ENCODE measurements at places on chromosomes 5 and 9.

GRCh38 chr9:107685901-107686300 is 196.3 kb upstream of the KLF4 start:
- no peak for DNase-seq

GRCh38 chr5:98111686-98112085 is 661.8 kb upstream of the RGMB start:
- DNase-seq, result no peak

DNA sequence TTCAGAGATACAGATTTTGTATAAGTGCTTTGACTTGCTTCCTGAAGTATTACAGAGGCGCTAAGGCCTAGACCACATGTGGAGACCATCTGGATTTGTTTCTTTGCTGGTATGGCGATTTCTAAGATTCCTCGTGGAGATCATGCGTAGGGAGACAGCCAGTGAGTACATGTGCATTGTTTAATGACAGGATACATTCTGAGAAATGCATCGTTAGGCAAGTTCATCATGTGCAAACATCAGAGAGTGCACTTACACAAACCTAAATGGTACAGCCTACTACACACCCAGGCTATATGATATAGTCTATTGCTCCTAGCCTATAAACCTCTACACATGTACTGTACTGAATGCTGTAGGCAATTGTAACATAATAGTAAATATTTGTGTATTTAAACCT is 16.5 kb upstream of the CEP120 start:
- DNase-seq, result no peak

DNA sequence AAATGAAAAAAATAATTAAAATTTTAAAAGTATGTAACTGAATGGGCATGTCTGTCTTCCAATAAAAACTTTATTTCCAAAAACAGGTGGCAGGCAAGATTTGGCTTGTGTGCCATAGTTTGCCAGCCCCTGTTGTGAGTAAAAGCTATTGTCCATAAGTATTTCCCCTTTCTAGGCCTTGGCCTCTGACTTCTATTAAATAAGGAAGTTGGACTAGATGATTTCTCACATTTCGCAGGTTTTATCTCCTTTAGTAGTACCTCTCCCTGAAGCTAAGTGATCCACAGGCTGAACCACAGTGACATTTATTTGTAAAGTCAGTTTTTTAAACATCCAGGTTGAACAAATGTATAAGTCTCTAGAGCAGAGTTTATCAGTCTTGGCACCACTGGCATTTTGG is 41.3 kb downstream of the RECK start:
- no peak for DNase-seq

GRCh38 chr9:129853614-129854013 is 18.4 kb downstream of the USP20 start:
- no peak for DNase-seq

GRCh38 chr5:112492291-112492690 is 73.2 kb upstream of the EPB41L4A start:
- no peak for DNase-seq

GRCh38 chr5:11037941-11038340 is 276.9 kb upstream of the DAP start:
- no peak for DNase-seq

DNA sequence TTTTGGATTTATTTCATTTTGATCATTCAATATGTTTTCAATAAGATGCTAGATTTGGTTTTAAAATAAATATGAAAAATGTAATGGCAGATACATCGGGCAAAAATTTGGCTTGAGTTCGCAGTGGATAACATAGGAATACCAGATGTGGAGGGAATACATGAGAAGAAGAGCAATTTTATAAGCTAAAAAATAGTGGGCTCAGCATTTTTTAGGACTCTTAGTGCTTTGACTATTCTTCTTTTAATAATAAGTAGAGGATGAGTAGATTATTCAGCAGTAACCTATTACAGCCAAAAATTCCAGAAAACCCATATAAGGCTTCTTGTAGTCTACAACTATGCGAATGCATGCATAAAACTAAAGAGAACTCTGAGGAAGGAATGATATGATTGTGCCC is 22.8 kb upstream of the GHR start:
- DNase-seq, result no peak

DNA sequence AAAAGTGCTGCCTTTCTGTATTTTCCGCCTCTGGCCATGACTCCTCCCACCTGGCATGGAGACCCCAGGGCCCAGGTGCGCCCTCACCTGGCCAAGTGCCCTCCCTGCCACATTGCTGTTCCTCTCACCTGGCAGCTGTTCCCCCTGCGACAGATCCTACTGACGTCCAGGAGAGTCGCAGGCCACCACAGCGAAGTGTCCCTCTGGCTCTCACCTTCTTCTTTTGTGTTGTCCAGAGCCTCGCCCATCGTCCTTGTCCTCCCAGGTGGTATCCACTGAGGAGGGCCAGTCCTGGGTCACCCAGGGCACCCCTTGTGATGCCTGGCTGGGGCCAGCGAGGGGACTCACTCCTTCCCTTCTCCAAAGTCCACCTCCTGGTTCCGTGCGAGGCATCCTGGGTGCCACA is 2.6 kb downstream of the NKD2 start:
- DNase-seq, result no peak

- no peak for DNase-seq
These were observed 339.7 kb downstream of the TMEM232 start for GRCh38 chr5:110386782-110387181.

DNA sequence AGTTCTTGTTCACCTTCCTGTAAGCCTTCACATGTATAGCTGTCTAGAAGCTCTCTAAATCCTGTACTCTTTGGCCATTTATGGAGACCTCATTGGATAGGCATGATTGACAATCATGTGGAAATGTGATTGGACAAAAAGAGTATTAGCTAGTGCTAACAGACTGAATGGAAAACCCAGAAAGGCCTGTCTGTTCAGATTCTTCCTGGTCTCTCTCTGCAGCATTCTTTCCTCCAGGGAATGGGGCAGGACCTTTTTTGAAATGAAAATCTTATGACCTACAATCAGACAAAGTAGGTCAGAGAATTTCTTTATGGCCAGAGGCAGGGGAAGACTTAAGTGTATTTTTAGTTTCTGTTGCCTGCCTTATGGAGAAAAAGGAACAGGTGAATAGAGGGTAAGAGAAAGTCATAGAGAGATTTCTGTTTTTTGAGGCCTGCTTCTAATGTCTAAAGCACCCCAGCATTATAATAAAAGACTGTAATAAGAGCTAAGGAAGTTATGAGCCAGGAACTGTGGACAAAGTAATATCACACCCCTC is 152.4 kb upstream of the CCDC152 start:
- no peak for DNase-seq

DNA sequence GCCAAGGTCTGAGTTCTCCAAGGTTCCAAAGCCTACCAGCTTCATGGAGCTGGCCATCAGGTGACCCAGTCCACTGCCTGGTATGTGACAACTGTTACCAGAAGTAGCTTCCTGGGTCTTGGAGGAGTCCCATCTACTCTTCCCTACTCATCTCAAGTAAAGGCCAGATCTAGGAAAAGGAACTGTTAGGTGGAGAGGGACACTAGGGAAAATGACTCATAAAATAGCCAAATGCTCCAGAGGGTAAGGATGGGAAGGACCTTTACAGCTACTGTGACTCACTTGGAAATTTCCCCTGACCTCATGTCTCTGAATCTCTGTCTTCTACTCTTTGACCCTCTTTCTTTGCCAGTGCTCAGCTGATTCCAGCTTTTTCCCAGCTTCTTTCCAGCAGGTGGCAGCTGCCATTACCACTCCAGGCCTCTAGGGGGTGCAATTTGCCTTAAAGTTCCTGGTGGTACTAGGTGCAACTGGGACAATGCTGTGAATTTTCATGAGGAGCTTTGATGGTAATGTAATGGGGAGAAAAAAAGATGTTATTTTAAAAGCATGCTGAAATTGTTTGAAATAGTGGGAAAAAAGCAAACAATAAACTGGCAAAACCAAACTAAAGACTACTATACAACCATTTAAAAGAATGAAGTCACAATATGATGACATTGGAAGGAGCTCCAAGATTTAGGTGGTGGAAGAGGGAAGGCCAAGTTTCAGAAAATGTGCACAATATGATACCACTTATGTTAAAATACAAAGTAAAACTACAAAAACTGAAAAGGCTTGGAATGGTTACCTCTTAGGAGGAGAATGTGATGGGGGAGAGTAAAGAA is 27.1 kb upstream of the MYORG start:
- peak; percentile 32 for DNase-seq

DNA sequence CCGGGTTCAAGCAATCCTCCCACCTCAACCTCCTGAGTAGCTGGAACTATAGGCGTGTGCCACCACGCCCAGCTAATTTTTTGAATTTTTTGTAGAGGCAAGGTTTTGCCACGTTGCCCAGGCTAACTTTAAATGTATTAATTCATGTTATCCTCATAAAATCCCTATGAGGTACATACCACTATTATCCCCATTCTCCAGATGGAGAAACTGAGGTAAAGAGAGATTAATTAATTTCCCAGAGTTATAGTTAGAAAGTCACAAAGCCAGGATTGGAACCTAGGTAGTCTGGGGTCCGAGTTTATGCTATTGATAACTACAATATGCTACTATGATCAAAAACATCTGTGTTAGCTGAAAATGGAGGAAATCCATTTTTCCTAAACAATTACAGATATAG is 31.9 kb upstream of the GOLPH3 start:
- DNase-seq, result no peak

GRCh38 chr9:21569721-21570120 is 87.6 kb upstream of the IFNE start:
- no peak for DNase-seq

DNA sequence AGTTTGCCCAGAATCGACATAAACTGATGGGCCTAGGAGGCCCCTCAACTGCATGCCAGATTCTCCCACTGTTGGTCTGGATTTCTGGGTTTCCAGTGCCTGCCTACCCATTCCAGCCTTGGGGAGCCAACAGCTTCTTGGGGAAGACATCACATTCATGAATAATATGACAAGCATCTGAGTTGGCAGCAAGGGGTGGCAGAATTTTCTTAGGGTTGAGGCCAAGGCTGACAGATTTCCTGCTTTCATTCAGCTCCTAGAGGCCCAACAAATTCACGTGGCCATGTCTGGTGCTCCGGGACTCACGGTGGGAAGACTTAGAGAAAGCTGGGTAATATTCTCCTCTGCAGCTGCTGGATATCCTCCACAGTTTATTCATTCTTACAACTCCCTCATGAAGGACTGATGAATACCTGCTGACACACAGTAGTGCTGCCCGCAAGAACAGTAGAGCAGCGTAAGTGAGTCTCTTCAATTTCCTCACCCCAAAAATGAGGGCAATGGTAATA is 305.0 kb upstream of the TNC start:
- DNase-seq, result no peak

Data from stimulated activated CD4-positive, alpha-beta T cell treated with anti-CD3 and anti-CD28 coated beads, Interleukin-1b, Interleukin-23, amount 100 ng/mL, for 1 hour (primary cell).